AG09309 (cell line): ENCODE measurements at places on chromosomes 12 and 14.

DNA sequence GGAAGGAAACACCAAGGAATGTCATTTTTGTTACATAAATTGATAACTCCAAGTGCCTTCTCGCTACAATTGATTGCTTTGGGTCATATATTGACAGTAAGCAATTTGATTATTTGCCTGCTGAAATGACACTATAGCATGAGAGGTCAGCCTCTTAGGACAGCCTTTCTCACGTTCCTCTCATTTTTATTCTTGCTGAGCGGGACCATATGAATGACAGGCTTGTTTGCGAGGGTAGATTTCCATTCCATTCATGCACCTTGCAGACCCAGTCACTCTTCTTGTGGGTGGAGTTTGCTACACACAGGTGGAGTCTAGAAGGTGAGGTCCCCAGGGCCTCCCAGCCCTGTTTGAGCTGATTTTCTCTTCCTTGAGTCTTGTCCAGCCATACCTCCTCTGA, 27.3 kb downstream of the DAAM1 start:
- no peak for DNase-seq

DNA sequence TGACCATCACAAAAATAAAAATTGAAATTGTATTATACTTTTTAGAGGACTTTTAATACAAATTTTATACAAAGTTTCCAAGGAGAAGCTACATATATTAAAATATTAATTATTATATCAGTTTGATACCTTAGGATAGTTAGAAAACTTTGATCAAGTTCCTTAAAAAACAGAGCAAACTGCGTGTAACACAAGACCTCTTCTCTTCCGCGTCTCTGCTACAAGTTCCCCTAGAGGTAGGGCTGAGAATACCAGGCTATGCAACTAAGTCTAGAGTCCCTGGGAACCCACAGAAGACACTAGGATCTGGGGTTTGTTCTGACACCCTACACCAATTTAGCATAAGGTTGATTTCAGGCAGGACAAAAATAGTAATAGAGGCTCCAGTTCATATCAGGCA, 319.0 kb downstream of the FOXG1 start:
- DNase-seq = no peak

GRCh38 chr14:91412939-91413338, 4.7 kb downstream of the CCDC88C start:
- DNase-seq = no peak

DNA sequence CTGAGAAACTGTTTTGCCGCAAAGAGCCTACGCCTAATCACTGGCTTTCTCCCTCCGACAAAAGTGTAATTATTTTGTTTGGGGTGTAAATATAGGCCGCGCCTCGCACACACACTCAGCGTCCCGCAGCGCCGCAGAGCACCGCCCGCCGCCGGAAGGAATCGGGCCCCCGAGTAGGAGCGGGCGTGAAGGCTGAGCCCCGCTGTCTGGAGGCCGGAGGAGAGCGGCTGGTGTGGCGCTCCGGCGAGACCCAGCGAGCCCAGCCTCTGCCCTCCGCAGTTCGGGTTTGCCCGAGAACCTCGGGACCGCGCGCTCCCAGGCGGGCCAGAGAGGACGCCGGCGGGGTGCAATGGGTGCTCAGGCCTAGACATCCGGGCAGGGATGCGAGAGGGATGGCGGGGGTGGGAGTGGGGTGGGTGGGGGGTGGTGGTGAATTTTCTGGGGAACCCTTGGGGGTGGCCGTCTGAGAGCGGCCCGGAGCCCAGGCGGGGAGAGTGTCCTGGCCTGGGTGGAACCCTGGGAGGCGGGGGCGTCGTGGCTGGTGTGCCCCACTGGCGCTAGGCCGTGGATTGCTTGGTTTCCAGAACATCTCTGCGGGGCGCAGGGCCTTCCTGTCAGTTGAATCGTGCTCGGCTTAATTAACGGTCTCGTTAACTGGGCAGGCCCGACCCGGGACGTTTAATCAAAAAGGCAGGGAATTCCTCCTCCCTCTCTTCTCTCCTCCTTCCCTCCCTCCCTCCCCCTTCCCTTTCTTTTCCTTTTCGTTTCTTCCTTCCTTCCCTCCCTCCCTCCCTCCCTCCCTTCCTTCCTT, 4.7 kb upstream of the LHX5 start:
- DNase-seq = no peak

DNA sequence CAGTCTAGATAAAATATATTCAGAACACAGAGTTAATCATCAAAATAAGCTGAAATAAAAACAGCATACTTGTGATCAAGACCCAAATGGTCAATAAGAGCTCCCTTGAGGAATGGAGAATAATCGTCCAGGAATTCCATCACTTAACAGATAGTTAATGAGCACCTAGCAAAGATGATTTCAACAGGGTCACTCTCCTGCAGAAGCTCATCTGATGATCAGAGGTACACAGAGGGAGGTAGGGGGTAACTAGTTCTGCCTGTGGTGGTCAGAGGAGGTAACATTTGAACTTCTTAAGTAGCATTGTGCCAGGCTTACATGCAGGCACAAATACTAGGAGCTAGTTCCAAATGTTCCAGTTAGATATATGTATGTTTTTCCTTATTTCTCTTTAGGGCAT, 9.5 kb downstream of the MED13L start:
- DNase-seq = no peak

- DNase-seq = peak; percentile 65
Observed at GRCh38 chr12:48865281-48866051, at the start of gene RND1. RND1 (minus strand) TSS chr12:48865870; CDS start chr12:48865767, 103 bp downstream.

DNA sequence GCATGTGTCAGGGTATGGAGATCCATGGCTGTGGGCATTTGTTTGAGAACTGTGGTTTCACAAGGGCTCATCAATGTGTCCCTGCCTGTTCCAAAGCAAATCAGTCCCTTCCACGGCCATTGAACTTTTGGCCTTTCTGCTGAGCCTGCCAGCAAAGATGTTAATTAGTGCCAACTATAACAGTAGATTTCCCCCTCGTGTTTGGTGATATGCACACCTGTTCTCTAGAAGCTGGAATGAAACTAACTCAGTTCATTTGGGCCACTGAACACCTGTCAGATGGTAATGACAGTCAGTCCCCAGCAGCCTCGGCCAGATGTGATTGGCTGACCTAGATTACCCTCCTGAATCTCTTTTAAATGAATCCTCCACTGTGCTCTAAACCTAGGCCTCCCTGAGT, 43.2 kb downstream of the IRAK3 start:
- DNase-seq = no peak

DNA sequence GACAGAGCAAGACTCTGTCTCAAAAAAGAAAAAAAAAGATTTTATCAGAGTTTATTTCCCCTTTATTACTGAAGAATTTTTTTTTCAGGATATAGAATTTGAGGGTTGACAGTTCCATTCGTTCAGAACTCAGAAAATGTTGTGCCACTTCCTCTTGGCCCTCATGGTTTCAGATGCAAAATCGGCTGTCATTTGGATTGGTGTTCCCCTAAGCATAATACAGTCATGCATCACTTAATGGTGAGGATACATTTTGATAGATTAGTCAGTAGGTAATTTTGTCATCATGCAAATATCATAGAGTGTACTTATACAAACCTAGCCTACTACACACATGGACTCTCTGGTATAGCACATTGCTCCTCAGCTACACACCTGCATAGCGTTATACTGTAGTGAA, 263.9 kb upstream of the RTL1 start:
- DNase-seq = no peak

- no peak for DNase-seq
Observed at GRCh38 chr12:105158876-105159275, 51.3 kb downstream of the WASHC4 start.

GRCh38 chr12:27143256-27144069, 61.1 kb upstream of the C12orf71 start:
- DNase-seq = no peak

DNA sequence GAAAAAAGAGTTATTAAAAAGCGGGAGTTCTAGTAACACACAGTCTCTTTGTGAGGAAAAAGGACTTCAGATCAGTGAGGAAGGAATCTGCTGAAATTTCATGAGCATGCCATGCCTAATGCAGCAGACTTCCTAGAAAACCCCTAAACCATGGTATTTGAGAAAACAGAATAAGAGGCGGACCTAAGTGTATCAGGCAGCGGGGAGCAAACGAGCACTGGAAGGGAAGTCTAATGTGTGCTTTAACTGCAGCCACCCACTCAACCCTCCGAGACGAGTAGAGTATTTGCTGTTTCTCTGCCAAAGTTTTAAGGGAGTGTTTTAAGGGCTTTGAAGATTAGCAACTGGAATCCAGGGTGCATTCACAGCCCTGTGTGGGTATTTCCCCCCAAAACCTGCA, 36.5 kb downstream of the ACADS start:
- no peak for DNase-seq

DNA sequence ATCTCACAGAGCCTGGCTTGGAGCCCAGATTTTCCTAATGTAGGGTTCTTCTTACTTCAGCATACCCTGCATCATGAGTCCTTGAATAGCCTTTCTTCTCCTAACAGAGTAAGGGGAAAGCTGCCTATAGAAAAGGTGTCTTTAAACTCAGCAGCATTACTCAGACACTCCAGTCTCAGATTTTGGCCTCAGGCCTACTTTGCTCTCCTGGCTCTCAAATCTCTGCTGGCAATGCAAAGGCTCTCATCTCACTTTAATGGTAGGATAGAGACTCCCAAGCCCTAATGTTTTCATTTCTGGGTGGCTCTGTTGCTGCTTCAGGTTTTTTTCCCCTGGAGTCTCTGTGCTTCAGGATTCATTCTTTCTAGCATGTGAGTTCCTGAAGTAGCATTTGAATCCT, 9.1 kb upstream of the NKX2-8 start:
- DNase-seq = no peak

GRCh38 chr12:32906399-32907165, 10.0 kb upstream of the PKP2 start:
- no peak for DNase-seq

DNA sequence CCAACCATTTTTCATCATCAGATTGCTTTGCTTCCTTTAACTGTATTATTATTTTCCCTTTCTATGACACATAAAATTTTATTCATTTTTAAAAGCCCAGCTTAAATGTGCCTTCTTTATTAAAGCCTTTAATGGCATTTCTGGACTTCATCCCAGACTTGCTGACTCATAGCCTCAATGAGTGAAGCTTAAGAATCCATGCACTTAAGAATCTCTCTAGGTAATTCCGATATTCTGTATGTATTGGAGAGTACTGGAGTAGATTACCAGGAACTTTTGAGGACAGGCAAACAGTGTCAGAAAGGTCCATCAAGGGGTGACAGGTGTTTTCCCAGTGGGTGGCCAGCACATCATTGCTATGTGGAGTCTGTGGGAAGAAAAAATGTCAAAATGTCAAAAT, 107.9 kb downstream of the PTPRQ start:
- DNase-seq = peak; percentile 87

DNA sequence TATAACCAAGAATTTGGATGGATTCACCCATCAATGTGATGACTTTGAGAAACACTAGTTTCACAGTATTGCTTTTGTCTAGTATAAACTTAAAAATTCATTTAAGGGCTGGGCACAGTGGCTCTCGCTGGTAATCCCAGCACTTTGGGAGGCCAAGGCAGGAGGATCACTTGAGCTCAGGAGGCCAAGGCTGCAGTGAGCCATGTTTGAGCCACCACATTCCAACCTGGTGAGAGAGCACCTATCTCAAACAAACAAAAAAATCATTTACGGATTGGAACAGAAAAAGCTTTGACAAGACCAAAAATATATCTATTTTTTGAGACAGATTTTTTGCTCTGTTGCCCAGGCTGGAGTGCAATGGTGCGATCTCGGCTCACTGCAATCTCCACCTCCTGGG, 27.5 kb downstream of the GNS start:
- DNase-seq = no peak

GRCh38 chr14:106518054-106518943, 991.9 kb downstream of the TMEM121 start:
- DNase-seq = no peak

DNA sequence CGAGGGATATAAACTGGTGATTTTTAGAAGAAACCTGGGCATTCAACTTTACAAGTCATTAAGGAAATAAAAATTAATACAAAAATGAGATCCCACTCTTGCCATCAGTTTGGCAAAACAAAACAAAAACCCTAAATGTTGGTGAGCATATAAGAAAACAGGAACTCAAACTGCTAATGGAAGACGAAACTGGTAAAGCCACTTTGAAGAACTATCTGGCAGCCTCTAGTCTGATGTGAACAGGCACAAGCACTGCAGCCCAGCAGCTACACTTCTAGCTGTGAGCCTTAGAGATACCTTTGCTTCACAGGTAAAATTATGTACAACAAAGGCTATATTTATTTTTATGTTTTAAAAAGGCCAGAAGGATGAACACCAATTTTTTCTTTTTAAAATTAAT, 459.6 kb downstream of the ZFP36L1 start:
- DNase-seq = no peak

DNA sequence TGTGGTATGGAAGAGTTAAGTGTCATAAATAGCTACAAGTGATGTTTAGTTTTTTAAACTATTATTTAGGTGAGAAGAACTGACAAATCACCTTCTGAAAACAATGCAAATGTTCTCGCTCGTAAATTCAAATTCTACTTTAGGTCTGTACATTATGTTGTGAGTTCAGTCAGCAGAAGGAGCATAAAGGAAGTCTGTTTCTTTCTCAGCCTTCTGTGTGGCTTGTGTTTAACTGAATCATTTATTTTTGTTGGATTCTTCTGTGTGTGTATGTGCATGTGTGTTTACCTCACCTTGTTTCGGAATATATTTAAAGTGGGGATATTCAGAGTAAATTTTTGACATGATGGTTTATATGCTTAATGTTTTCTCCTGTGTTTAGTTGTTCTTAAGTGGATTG, 285.9 kb downstream of the TMTC2 start:
- no peak for DNase-seq
